ENCODE measurements at places on chromosomes 16 and 17.

GRCh38 chr17:20935740-20936139 is 107.1 kb downstream of the USP22 start:
- DNase-seq = no peak

- no peak for DNase-seq
Observed at GRCh38 chr17:13256545-13256944, 238.7 kb upstream of the ELAC2 start.

DNA sequence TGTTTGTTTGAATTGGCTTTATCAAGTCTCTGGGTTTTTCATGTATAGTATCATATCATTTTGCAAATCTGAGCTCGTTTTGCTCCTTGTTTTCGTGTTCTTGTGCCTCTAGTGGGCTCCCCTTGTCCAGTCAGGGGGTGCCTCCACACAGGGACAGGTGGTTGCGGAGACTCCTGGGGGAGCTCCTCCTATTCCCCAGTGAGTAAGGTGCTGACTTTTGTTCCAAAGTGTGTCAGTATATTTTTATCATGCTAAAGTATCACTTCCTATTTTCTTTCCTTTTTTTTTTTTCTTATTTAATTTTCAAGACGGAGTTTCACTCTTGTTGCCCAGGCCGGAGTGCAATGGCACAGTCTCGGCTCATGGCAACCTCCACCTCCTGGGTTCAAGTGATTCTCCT is 30.3 kb upstream of the IL17C start:
- DNase-seq = no peak

DNA sequence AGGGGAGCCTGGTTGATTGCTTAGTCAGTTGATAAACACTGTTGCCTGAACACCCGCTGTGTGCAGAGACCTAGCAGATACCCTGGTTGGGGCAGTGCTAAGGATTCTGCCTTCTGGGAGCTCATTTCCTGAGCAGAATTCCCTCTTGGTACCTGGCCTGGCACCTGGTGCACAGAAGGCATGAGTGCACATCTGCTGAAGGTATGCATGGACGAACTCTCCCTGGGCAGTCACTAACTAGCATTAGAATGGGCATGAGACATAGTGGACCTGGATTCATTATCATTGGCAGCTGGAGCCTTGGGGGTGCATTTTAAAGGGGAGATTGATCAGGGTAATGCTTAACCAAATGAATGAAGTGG is 13.1 kb downstream of the ADCY7 start:
- no peak for DNase-seq

DNA sequence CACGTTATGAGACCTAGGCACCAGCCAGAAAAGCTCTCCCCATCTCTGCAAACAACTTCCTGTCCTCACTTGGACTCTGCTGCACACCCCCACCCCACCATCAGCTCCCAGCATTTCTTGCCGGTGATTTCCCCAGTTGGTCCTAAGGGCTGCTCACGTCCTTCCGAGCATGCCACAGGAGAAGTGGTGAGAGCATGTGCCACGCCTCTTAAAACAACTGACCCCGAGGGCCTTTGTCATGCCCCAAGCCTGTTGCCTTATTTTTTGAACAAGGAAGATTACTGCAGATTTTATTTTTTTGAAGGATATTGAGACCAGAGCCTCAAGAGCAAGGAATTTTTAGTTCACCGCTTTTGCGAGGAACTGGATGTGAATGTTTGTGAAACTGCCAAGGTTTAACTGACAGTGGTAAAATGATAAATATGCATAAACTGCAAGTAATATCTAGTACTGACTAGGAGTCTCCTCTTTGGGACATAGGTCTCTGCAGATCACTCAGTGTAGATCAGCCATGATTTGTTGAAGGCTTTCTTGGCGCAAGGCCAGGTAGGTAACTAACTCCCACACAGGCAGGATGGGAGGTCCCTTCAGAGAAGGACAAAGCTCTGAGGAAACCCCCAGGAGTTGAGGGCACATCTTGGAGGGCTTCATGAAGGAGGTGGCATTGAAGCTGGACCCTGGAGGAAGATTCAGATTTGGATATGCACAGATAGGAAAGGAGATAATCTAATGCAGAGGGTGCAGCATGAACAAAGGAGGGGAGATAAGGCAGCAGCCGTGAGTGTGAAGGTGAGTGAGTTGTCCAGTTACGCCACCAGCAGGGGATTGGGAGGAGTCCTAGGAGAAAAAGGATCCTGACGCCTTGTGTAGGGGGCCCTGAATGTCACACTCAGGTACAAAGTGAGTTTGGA is 44.7 kb downstream of the TMEM132E start:
- no peak for DNase-seq

DNA sequence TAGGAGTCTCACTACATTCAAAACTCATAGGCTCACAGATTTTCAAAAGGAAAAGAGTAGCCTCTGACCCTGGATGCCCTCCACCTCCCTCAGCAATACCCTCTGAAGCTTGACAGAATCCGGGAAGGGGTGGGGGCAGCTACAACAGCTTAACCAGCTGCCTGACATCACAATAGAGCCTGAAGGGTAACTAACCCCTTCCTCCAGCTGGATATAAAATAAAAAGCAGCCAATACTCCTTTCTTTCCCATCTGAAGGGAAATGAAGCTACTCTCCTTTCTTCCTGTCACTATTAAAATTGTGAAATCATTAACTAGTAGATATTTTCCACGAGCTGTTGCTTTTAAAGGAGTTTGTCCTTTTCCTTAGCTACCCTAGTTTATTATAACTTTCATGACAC is 24.0 kb downstream of the USP31 start:
- DNase-seq = no peak

DNA sequence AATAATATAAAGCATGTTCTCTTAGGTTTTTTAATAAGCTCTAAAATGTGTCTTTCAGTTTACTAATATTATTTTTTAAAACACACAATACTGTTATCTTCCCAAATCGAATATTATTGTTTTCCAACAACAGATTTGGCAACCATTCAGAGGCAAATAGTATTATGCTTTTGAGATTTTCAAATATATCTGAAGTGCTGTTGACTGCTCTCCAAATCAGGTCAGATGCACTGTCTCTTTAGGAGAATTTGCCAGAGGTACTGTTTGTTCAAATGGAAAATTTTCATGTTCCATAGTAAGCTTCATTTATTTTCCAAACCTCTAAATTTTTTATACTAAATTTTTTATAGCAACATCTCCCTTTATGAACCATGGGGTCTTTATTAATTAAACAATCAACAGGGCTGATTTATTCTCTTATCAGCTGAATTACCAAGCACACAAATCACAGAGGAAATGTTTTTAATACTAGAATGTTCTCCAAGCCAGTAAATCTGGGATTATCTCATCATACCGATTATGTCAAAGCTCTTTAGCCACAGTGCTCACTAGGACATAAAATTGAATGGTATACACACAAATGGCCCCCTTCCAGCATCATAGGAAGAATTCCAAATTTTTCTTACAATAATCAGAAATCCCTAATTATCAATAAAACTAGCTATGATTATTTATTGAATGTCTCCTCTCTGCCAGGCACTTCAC is 108.8 kb upstream of the HLF start:
- DNase-seq = no peak

- DNase-seq = no peak
Observed at GRCh38 chr17:50976951-50977472, 110.9 kb upstream of the TOB1 start.

DNA sequence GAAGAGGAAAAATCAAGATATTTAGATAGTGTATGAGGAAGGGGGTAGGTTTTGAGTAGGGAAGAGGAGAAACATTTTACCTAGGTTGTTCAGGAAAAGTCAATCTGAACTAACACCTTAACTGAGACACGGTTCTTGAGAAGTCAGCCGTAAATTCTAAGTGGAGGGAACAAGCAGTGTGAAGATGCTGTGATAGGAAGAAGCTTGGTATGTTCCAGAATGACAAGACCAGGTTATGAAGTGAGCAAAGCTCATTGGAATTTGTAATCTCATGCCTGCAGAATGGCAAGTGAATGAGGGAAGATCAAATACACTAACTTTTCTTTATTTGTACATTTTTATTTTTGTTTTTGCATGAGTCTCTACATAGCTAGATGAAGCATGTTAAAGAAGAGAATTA is 307.6 kb downstream of the ZFHX3 start:
- DNase-seq = no peak
